ENCODE measurements at places on chromosomes 13 and 19. TPM values are rescaled to one million over a fixed set of nuclear protein-coding genes. Genes with fewer than 3 reads are reported as not detected.

DNA sequence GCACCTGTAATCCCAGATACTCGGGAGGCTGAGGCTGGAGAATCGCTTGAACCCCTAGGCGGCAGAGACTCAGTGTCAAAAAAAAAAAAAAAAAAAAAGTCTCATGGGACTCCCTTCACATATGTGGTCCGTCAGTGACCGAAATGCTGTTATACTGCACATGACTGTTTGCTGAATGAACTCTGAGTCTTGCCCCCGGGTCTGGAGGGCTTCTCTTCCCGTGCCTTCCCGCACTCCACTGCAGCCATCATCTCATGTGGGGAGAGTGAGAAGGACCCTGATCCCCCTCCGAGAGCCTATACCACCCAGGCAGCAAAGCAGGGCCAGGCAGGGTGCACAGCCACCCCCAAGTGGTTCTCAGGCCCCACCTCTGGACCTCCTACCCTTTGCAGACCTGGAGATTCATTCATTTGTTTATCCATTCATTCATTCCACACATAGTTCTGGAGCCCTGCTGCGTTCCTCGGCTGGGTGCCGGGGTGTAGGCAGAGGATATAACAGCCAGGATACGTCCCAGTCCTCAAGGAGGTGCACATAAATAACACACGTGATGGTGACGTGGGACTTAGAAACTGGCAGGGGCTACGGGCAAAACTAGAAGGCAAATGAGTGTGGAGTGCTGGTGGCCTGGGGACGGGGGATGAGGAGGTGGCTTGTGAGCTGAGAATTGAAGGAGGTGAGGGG lies 14.2 kb downstream of the NDUFA11 start:
- DNase-seq, result no peak
- H3K4me1 ChIP-seq, result no peaks in the 10 kb centered on the region
- no peaks in the 10 kb centered on the region for H3K27me3 ChIP-seq

DNA sequence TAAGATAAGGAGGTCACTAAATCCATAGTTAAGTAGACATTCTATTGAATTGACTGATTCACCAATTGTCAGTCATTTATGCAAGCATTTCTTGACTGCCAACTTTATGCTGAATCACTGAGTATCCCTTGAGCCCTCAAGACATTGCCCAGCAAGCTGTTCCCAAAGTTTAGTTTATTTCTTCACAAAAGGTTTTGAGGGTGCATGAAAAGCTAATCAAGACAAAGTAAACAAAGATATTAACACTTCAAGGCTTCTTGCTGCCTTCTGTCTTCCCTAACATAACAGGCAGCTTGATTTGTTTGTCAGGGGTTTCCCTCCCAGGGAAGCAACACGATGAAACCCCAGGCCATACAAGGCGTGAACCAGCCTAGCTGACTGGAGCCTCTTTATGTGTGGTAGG lies 374.4 kb downstream of the SPRY2 start:
- no peak overlapping the region for H3K27ac ChIP-seq
- no peaks in the 10 kb centered on the region for H3K4me1 ChIP-seq
- no peaks in the 10 kb centered on the region for H3K27me3 ChIP-seq
- no peak overlapping the region for H3K4me3 ChIP-seq

DNA sequence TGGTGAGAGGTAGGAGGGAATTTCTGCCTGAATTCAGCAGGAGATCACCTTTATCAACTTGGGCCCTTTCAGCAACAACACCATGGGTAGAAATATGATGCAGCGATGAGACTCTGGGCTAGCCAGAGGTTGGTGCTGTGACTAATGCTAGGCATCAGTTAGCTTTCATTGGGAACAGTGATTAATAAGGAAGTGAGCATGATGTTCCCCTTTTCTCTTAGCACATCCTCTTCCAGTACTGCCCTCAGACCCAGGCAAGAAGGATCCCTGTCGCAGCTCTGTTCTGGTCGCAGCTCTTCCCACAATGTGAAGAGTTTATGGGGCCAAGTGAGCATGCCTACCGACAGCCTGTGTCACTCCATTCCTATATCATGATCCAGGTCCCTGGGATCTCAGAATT lies 100.5 kb downstream of the FLT1 start:
- no peak overlapping the region for H3K27ac ChIP-seq
- no peaks in the 10 kb centered on the region for H3K36me3 ChIP-seq

- H3K36me3 ChIP-seq, result no peaks in the 10 kb centered on the region
- peaks cover 10% of the 10 kb centered on the region for H3K4me1 ChIP-seq
- no peaks in the 10 kb centered on the region for H3K27me3 ChIP-seq
- H3K4me3 ChIP-seq, result peak overlapping the region; percentile 83
Observed at GRCh38 chr19:19202707-19203011, 555 bp downstream of the NR2C2AP start.

DNA sequence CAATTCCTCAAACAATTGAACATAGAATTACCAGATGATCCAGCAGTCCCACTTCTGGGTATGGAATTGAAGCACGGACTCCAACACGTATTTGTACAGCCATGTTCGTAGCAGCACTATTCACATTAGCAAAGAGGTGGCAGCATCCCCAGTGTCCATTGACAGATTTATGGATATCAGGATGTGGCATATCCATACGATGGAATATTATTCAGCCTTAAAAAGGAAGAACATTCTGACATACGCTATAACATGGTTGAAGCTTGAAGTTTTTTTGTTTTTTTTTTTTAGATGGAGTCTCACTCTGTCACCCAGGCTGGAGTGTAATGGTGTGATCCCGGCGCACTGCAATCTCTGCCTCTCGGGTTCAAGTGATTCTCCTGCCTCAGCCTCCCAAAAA lies 220.6 kb downstream of the ZIC5 start:
- H3K27ac ChIP-seq, result no peak overlapping the region
- H3K27me3 ChIP-seq, result no peaks in the 10 kb centered on the region
- peaks cover 6% of the 10 kb centered on the region for H3K4me1 ChIP-seq
- no peak overlapping the region for H3K4me3 ChIP-seq
- H3K36me3 ChIP-seq, result no peaks in the 10 kb centered on the region
- no peak for DNase-seq

GRCh38 chr19:8663920-8664670 lies 33.7 kb downstream of the NFILZ start:
- H3K36me3 ChIP-seq, result no peaks in the 10 kb centered on the region
- no peak for DNase-seq

DNA sequence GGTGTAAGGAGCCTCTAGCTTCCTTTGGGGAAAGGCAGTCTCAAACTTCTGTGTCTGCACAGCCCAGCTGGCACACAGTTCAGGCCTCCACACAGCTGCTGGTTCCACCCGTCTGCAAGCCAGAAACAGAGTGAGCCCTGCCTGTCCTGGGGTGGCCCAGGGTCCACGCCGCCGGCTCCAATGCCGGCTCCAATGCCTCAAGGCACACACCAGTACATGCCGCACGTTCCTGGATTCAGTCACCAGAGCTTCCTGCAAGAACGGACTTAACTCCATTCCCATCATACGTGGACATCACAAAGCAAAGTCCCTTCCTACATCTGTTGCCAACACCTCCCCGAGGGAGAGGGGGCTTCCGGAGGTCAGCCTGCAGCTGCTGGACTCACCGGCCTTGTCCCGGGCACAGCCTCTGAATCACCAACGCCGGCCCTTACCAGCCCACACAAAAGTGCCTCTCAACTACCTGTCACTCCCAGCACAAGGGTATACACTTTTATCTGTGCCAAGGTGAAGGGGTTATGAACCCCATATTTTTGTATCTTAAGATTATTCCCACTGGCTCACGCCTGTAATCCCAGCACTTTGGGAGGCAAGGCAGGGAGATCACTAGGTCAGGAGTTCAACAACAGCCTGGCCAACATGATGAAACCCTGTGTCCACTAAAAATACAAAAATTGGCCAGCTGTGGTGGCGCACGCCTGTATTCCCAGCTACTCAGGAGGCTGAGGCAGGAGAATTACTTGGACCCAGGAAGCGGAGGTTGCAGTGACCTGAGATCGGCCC lies 8.5 kb downstream of the SH3GL1 start:
- no peaks in the 10 kb centered on the region for H3K27me3 ChIP-seq
- peaks cover 18% of the 10 kb centered on the region for H3K4me1 ChIP-seq
- no peaks in the 10 kb centered on the region for H3K36me3 ChIP-seq
- peak overlapping the region; percentile 79 for H3K27ac ChIP-seq
- peak overlapping the region; percentile 9 for H3K4me3 ChIP-seq
- DNase-seq, result peak; percentile 56

Gene METTL21C
- total RNA-seq, result not detected

Gene CYP2F1
- not detected for total RNA-seq

Gene ICAM3
- 11.4 TPM for total RNA-seq

Gene SMIM7
- 36.6 TPM for total RNA-seq
